Urinary bladder (tissue), 4 donors: ENCODE measurements at places on chromosomes 6 and 20. TPM values are rescaled to one million over a fixed set of nuclear protein-coding genes. Genes with fewer than 3 reads are reported as not detected.

COL11A2 gene
- 1.3 TPM for total RNA-seq

CENPB gene
- 36.9 TPM for total RNA-seq

CRIP3 gene
- total RNA-seq: 3.9 TPM

GPR6 gene
- not detected for total RNA-seq

MRAP2 gene
- total RNA-seq: 5.6 TPM

LSM2 gene
- 22.5 TPM for total RNA-seq

OXT gene
- not detected for total RNA-seq

SLC22A16 gene
- 0.63 TPM for total RNA-seq

SLC17A3 gene
- not detected for total RNA-seq

WFDC2 gene
- not detected for total RNA-seq

MUC22 gene
- not detected for total RNA-seq

GRIK2 gene
- total RNA-seq: 32.3 TPM

GSTA3 gene
- not detected for total RNA-seq

CST7 gene
- not detected for total RNA-seq

LINC00237 gene
- not detected for total RNA-seq

PGM3 gene
- 109 TPM for total RNA-seq

OR2J3 gene
- not detected for total RNA-seq

CCR6 gene
- not detected for total RNA-seq

SPATA25 gene
- total RNA-seq: 1.7 TPM

BTNL2 gene
- not detected for total RNA-seq

OLIG3 gene
- total RNA-seq: not detected

TCF15 gene
- total RNA-seq: 0.42 TPM
